ENCODE measurements at places on chromosomes 5 and 9.

DNA sequence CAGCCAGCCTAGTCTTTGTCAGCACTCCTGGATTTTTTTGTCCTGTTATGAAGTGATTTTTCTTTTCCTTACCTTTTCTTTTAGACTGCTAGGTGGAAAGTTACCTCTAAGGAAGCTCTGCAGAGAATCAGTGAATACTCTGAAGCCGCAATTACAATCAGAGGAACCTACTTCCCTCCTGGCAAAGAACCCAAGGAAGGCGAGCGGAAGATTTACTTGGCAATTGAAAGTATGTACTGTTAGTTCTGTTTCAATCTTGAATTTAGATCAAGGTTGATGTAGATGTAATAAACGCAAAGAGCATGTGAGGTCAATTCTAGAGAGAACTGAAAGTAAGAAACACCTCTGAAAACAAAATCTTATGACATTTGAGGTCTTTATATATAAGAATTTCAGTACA, 27.0 kb upstream of the C5orf24 start:
- DNase-seq = no peak

GRCh38 chr5:60826653-60827052, 17.4 kb downstream of the ELOVL7 start:
- DNase-seq = no peak

- no peak for DNase-seq
Measured at GRCh38 chr5:43231977-43232376, 40.0 kb downstream of the NIM1K start.

DNA sequence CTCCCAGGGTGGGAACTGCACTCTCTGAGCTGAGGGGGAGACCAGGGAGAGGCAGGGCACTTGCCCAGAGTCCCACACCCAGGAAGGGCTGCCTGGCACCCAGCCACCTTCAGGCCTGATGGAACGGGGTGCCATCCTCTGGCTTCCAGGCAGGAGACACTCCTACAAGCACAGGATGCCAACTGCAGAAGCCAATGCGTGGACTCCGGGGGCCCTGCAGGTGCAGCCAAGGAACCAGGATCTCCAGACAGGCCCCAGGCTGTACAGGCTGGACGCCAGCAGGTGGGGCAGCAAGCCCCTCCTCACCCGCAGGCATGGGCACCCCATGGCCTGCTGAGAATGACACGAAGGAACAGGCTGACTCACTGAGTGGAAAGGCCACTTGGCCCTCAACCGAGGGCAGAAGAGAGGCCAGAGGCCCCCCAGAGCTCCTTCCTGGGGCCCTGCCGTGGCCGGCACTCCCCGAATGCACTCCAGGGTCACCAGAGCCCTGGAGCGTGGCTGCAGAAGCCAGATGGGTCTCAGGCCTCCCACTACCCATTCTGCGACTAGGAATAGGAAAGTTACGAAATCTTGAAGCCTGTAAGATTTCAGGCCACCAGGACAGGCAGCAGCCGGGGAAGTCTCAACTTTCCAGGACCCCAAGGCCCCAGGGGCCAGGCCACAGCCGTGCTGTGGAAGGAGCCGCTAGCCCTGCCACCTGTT, 15.7 kb downstream of the NACC2 start:
- DNase-seq = no peak

- DNase-seq = no peak
Measured at GRCh38 chr9:121725008-121725775, 73.8 kb downstream of the DAB2IP start.

DNA sequence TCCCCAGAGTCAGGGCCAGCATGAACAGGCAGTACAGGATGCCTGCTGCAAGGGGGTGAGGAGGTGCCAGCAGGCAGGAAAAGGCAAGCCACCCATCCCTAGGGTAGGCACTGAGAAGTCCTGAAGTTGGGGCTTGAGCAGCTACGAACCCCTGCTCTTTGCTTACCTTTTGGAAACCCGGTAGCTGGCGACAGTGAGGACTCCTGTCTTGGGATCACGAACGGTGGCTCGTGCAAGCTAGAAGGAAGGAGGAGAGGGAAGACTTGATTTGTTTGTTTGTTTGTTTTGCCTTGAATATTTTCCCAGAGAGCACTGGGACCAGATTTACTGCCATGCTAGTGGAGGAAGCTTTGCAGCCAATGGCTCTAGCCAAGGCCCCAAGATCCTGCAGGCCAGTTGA, 23.7 kb downstream of the P4HA2 start:
- no peak for DNase-seq

DNA sequence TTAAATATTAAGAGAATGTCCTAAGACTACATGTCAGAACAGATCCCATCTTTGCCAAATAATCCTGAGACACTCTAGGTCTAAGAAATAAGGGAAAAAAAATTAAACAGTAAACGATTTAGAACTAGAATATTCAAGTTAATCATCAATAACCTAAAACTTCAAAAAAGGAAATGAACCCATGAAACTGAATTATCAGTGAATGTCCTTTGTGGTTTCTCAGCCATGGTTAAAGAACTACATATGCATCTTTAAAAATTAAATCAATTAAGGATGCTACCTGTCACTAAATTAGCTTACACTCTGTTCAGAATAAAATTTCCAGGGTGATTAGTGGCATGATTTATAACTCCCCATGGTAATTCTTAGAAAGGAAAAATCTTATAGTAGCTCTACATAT, 850.0 kb upstream of the C9orf72 start:
- DNase-seq = no peak

DNA sequence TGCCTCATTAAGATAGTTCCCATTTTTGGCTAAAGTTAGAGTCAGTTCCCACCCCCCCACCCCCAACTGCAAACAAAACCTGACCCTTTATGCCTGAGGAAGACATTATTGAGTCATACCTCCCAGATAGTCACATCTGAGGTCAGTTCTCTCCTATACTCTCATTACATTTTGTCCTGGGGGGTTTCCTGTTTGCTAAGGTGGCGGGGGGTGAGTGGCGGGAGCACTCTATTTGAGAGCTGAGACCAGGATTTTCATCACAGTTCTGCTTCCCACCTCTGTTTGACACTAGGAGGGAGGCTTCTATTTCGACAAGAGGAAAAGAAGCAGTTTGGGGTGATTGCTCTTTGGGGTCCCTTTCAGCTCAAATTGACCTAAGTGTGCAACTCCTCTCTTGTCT, 59.4 kb upstream of the ICE1 start:
- no peak for DNase-seq

DNA sequence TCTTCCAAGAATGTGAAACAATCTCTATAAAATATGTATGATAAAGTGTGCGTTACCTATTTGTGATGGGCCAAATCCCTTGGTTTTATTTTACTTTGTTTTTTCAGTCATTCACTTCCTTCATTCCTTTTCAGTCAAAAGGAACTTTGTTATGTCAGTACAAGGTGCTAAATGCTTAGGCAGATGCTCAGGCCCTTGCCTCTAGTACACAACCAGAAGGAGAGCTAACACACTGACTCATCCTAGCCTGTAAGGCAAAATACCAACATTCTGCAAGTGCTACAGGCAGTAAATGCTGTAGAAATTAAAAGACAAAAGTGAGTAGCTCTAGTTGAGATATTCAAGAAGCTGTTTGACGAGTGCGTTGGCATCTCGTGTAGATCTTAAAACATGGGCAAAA, 49.4 kb downstream of the TRPM6 start:
- no peak for DNase-seq

- no peak for DNase-seq
Measured at GRCh38 chr9:20742833-20743232, 58.8 kb downstream of the FOCAD start.

DNA sequence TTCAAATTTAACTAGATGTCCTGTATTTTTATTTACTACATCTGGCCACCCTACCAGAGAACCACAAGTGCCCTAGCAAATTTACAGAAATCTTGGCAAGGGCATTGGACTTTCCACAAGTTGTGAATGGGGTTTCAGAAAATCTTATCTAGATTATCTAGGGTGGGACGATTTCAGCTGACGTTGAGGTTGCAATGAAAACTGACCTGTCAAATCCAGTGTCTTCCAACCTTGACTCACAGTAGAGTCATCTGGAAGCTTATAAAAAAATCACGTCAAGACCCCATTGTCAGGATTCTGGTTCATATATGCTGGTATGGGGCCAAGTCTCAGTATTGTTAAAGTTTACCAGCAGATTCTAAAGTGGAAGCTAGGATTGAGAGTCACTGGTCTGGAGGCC, 109.6 kb upstream of the ACTBL2 start:
- DNase-seq = no peak

GRCh38 chr5:153998010-153998409, 40.7 kb downstream of the FAM114A2 start:
- no peak for DNase-seq

GRCh38 chr9:20945856-20946255, 85.6 kb downstream of the HACD4 start:
- DNase-seq = no peak

DNA sequence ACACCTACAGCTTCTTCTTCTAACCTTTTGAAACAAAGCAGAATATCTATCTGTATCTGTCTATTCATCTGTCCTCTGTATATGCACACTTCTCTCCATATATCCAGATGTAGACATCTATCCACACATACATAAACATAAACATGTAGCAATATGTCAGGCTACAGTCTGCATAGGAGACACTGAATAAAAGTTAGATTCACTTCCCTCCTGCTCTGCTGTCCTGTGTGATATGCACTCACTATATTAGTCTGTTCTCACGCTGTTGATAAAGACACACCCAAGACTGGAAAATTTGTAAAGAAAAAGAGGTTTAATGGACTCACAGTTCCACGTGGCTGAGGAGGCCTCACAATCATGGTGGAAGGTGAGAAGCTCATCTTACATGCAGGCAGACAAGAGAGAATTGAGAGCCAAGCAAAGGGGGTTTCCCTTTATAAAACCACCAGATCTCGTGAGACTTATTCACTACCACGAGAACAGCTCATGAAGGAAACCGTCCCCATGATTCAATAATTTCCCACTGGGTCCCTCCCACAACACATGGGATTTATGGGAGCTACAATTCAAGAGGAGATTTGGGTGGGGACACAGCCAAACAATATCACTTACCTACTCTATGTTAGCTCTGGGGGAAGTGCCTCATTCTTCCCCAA, 24.1 kb downstream of the RANBP3L start:
- no peak for DNase-seq

DNA sequence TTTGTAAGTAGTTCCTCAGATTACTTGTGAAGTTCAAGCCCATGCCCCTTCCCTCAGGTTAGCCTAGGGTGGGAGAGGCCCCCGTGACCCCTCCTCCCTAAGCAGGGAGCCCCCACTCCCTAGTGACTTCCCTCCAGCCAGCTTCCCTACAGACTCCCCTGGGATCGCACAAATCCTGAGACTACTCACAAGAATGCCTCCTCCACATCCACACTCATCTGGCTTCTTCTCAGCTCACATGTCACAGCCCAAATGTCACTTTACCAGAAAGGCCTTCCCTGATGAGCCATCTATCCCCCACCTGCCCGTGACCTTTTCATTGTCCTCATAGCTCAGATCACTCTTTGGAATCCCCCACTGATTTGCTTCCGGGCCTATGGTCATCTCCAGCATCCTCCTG, 96.7 kb upstream of the ARAP3 start:
- DNase-seq = no peak

GRCh38 chr9:136962701-136963248, 10.7 kb downstream of the LCN12 start:
- no peak for DNase-seq

DNA sequence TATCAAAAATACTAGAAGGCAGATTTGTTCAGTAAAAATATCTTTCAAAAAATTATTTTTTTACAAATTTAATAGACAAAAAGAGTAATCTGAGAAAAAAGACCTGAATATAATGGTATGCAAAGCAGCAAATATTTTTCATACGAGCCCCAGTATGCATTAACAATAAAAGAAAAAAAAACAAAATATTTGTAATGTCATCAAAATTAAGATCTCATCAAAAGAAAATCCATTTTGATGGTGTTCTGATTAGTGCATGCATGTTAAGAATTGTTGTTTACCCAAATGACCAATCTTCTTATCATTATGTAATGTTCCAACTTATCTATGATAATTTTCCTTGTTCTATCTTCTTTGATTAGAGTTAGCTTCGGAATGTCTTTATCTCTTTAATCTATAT, 106.1 kb downstream of the CDH9 start:
- DNase-seq = no peak

DNA sequence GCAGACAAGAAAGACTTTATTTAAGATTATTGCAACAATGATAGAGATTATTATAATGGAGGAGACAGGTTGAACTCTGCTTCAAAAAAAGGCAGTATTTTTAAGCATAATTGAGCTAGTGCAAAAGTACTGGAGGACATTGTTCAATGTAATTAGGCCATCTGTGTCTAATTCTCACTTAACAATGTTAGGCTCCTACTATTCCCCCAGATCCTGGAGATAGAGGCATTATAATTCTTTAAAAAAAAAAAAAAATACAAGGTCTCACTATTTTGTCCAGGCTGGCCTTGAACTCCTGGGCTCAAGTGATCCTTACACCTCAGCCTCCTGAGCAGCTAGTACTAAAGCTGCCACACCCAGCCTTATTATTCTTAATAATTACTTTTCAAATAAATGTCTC, 193.4 kb upstream of the NUDT12 start:
- DNase-seq = no peak

GRCh38 chr9:105608721-105609598, 51.0 kb downstream of the FKTN start:
- peak; percentile 48 for DNase-seq

- DNase-seq = no peak
Measured at GRCh38 chr9:19994296-19994695, 205.5 kb upstream of the SLC24A2 start.

DNA sequence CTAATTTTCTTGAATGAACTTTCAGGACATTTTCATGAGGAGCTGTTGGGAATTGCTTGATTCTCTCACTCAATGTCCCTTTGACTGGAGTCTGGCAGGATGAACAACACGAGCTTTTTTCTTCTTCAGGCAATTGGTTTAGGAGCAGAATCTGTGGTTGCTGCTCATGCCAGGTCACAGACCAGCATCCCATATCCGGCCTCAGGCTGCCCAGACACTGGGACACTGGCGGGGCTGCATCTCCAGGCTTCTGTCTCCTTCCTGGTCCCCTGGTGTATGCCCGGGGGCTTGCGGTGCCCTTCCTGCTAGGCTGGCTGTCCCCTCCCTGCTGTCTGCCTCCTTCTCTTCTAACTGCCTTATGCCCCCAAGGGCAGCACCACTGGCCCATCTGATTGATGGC, 311.5 kb upstream of the DAP start:
- DNase-seq = no peak

GRCh38 chr5:132655821-132656773, 1.9 kb upstream of the IL13 start:
- DNase-seq = peak; percentile 29

DNA sequence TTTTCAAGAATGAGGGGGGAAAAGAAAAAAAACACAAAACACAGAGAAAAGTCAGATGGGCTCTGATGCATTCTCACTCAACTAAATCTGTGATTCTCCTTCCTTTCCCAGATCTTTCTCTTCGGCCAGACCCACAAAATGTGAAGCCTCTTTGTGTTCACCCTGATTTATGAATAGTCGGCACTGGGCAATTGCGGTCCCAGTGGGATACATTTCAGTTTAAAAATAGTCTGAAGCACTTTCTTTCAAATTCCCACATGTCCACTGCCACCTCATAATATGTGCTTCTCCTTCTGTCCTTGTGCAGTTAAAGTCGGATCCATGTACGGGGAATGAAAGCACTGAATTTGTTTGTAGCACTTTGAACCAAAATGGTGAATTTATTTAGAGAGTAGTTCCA, 995.4 kb upstream of the WWC1 start:
- DNase-seq = no peak
